Activated effector memory CD4-positive, alpha-beta T cell treated with Interleukin-2 at 50 U/mL for 16 hours (primary cell): ENCODE measurements at places on chromosomes 4 and X.

GRCh38 chr4:19725130-19725529, 526.6 kb upstream of the SLIT2 start:
- no peak for DNase-seq

GRCh38 chrX:41276661-41277506, 57.1 kb upstream of the DDX3X start:
- no peak for DNase-seq

DNA sequence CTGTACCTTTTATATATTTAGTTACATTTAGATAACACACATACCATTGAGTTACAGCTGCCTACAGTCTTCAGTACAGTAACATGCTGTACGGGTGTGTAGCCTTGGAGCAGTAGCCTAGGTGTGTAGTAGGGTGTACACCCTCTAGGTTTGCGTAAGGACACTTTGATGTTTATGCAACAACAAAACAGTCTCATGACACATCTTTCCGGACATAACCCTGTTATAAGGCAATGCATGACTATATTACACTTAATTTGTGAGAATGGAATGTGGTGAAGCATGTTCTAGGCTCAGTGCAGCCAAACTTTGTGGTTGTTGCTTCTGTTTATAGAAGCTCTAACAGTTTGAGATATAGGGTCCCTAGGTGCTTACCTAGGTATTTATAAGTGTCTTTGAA, 65.4 kb downstream of the SPRY1 start:
- DNase-seq, result no peak

- no peak for DNase-seq
Observed at GRCh38 chr4:5361968-5362367, 310.7 kb downstream of the STK32B start.

GRCh38 chrX:40772290-40772689, 36.9 kb upstream of the MED14 start:
- no peak for DNase-seq

GRCh38 chr4:186368281-186368680, 102.3 kb downstream of the F11 start:
- DNase-seq, result no peak

DNA sequence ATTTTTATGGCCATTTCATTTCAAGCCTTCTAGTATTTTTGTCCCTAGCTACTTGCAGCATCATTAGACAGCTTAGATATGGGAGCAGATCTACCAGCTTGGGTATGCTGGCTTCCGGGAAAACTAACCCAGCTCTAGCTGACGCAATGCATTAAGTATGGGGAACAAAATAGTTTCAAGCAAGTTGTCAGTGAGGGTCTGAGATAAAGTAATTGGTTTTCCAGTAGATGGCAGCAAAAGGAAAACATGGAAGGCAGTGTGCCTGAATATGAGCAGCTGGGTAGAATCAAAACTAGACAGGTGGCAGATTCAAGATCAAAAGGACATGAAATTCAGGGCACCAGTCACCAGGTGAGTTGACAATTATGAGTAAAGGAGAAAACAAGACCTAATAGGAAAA, 340.9 kb upstream of the CTSO start:
- no peak for DNase-seq

DNA sequence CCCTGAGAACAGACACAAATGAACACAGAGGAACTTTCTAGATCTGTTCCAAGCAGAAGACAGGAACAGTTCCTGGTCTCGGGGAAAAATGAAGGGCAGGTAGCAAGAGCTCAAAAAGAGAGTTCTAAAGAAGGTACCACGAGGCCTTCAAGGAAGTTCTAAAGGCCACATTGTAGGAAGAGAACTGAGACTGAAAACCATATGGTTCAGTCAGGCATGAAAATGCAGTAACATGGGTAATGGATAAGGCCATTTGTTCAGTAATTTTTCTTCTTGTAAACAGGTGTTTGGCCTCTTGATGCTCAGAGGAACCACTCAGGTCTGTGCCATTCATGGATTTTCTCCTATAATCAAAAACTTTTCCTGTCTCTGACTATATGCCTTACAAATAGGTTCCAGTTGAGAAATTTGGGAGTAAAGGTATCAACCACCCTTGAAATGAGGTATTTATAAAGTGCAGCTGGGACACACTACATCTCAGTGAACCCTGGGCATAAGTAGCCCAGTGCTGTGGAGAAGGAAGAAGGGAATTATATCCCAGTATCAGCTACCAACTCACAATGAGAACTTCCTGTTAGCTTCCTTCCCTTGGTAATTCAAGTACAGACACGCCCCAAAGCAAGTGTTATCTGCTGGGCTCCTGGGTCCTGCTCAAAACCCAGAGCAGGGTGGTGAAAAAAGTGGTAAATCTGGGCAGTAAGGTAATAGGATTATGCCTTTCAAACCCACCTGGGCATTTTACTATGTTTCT, 277.9 kb downstream of the KLHL13 start:
- no peak for DNase-seq
